ENCODE measurements at places on chromosomes 2 and 18.
A peak's percentile ranks its signal among the peaks of the same experiment; 100 is the strongest.

- DNase-seq: no peak
These were observed 65.1 kb downstream of the SMIM21 start for GRCh38 chr18:75362435-75362834.

DNA sequence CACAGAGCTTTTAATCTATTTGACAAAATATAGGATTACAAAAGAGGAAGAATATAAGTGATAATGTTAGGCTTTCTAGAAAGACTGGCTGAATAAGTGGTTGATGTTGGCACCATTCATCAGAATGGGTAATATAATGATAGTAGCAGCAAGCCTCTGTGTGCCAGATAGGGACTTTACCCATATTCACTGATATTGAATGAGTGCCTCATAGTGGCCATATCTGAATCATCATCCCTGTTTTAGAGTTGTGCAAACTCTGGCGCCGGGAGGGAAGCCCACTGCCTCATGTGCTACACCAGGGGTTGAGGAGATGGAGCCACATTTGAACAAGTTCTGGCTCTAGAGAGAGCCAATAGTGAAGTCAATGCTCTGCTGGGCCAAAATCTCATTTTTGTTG, 368.7 kb upstream of the CRIM1 start:
- no peak for DNase-seq

GRCh38 chr2:3595985-3596384, 1.1 kb downstream of the COLEC11 start:
- no peak for DNase-seq

- DNase-seq: no peak
These were observed 23.7 kb downstream of the CCDC88A start for GRCh38 chr2:55395724-55396605.

- DNase-seq: no peak
These were observed 2.5 kb upstream of the PLA2R1 start for GRCh38 chr2:160064916-160065315.

DNA sequence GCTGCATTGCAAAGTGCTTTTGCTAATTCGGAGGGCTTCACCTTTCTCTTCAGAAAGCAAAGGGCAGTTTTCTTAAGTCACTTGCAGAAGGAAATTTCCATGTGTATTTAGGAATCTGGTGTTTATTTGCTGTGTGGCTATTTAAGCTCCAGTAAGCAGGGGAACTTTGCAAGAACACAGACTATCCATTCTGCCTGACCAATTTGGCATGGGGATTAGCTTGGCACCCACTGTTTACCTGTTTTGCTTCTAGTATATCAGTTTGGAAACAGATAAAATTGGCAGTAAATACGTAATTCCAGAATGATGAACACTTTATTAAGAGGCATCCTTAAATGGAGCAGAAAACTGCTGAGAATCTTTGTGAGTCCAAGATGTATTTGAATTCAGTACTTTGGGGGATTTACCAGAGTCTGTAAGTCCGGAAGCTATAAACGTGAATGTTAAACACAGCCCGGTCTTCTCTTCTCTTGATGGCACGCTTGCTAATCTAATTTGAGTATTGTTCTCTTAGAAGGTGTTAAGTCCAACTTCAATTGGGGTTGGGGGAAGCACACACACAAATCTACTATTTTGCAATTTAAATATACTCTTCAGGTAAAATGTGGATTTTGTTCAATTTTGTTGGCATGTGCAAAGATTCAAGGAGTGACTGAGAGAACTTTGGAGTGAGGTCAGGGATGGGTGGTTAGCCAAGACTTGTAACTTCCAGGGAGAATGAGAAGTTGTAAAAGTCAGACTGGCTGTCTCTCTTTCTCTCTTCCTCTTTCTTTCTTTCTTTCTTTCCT, 650 bp downstream of the ACKR3 start:
- DNase-seq: no peak

- DNase-seq: no peak
These were observed 2135.6 kb upstream of the CELF4 start for GRCh38 chr18:39701055-39701783.

GRCh38 chr2:123771928-123772632, 253.0 kb upstream of the CNTNAP5 start:
- DNase-seq: no peak

- no peak for DNase-seq
These were observed 289.3 kb upstream of the ZSWIM2 start for GRCh38 chr2:187138265-187138664.

GRCh38 chr2:181189951-181190350, 209.5 kb downstream of the UBE2E3 start:
- no peak for DNase-seq

DNA sequence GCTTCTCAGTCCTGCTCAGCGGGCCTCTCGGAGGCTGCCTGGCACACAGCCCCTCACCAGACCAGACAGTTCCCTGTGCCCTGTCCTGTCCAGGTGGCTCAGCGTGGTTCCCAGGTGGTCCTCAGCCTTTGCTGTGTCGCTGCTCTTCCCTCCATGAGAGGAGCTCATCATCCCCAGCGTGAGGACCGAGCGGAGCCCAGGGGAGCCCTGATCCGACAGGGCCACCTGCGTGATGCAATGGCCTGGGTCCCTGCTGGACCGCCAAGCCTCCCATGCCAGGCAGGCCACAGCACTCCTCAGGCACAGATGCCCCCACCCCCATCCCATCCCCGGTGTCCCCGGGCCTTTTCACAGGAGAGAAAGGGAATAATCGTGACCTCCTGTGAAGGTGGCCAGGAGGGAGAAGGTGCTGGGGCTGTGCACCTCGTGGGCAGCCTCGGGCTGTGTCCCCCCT, 4.3 kb downstream of the GPC1 start:
- DNase-seq: no peak

DNA sequence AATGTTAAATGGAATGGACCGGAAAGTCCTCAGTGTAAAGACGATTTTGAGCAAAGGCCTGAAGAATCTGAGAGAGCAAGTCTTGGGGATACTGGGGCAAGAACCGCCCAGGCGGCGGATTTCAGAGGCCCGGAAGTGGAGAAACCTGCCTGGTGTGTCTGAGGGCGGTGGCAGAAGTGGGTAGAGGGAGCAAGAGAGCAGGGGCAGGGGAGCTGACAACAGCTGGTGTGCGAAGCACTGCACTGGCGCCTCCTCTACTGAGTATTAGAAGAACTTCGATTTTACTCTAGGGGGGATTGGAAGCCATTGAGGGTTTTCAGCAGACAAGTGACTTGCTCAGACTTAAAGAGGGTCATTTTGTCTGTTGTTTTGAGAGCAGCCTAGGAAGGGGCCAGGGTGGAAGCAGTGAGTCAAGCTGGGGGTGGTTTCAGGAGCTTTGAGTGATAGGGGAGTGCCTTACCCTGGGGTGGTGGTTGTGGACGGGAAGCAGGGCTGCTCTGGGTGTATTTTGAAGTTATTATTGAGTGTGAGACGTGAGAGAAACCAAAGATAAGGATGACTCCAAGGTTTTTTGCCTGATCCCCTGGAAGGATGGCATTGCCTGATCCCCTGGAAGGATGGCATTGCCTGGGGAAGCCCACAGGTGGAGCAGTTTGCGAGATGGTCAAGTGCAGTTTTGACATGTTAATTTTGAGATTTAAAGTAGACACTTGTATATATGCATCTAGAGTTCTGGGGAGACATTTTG, 52.5 kb downstream of the ZNF236 start:
- no peak for DNase-seq

GRCh38 chr2:206336861-206337260, 62.4 kb downstream of the ZDBF2 start:
- DNase-seq: no peak

DNA sequence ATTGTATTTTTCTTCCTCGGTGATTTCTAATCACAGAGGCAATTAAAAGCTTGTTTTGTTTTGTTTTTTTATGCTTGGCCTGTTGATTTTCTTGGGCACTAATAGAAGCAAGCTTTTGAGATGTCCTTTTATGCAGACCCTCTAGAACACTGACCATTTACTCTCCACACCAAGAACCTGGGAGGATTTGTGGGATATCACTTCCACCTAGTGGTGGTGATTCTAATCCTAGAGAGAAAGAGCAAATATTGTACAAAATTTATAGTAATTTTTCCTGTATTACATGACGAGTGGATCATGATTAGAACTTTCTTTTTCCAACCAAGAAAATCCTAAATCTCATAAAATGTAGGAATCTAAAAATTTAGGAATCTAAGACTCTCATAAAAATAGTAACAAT, 23.4 kb downstream of the NEMP2 start:
- DNase-seq: no peak

GRCh38 chr2:61045999-61046398, 19.7 kb upstream of the SANBR start:
- DNase-seq: no peak

GRCh38 chr18:9736286-9736835, 28.3 kb downstream of the RAB31 start:
- DNase-seq: no peak

GRCh38 chr2:229800997-229801754, 86.8 kb upstream of the DNER start:
- peak; percentile 54 for DNase-seq

GRCh38 chr2:74577448-74577847, 22.9 kb downstream of the DOK1 start:
- DNase-seq: no peak

DNA sequence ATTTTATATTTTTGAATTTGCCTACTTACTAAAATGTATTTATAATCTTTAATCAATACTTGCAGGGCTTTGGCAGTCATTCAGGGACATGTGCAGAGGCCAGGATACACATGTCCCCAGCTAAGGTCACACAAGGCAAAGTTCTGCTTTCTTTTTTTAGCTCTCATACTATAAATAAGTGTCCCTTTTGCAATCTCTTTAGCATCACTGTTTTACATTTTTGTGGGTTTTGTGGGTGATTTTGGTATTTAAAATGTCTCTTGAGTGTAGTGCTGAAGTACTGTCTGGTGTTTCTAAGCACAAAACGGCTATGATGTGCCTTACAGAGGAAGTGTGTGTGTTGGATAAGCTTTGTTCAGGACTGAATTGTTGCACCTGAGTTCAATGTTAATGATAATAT, 309.0 kb upstream of the GULP1 start:
- DNase-seq: no peak

DNA sequence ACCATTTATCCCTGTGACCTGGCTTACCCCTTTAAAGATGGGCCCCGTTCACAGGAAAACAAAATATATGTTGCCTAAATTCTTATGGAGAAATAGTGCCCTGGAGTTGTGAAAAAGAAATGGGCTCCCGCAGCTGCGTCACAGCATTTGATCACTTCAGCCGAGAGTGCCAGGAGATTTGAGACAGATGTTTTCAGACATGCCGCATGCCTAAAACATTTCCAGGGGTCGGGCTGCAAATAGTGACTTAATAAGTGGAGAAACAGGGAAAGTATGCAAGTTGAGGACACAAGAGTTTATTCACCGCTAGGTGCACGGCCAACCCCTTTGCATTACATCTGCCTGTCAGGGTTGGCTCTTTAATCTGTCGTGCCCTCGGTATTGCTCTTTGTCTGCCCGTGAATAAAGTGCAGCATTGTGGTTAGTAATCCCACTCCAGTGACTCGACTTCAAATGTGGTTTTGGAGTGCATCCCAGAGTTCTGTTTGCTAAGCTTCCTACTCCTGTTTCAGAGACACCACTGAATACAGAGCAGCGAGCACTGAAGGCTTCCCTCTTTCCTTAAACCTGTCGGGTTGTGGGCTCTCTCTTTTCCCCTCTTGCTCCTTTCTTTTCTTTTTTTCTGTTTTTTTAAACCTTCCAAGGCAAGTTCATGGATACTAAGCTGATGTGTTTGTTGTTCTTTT, 187.5 kb downstream of the LTBP1 start:
- peak; percentile 95 for DNase-seq

DNA sequence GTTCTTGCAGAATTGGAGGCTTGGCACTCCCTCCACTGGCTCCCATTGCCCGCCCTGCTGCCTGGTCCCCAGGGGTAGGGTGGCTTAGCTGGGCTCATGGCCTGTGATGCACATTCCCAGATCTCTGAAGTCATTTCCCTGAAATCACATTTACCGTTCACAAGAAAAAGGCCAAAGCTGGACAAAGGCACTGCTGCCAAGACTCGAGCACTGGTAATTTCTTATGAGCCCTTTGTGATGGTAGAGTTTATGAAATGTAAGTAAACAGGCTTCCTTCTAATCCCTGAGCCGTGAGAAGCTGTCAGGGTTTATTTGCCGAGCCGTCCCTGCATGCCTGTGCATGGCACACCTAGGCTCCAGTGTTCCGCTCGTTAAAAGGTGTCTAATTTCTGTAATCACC, 247.2 kb upstream of the EPAS1 start:
- DNase-seq: no peak

DNA sequence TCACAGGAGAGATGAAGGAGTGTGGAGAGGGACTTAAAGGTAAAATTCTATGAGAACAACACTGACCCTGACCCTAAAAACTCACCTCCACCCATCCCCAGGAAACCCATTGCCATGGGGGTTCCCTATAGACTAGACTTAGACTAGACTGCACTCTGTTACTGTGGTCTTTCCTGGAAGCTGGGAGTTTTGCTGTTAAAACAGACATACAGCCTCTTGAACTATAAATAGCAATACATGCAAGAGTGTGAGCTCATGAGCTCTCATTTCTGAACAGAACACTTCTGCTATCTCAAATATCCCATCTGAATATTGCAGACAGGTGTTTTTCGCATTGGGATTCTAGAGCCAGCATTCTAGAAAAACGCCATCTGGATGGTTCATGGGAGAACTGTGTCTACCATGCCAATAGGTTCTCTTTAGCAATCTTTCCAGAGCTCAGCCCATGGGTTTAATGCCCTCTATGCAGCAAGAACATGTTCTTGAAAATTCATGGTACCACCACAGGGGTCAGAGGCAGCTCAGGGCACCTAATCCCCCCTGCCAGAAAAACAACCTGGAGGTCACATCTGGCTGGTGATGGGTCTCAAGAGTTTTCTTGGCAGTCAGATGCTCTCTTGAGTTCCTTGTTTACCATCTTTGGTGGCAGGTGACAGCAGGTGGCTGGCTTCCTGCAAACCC, 51.9 kb downstream of the SLC14A2 start:
- DNase-seq: no peak

DNA sequence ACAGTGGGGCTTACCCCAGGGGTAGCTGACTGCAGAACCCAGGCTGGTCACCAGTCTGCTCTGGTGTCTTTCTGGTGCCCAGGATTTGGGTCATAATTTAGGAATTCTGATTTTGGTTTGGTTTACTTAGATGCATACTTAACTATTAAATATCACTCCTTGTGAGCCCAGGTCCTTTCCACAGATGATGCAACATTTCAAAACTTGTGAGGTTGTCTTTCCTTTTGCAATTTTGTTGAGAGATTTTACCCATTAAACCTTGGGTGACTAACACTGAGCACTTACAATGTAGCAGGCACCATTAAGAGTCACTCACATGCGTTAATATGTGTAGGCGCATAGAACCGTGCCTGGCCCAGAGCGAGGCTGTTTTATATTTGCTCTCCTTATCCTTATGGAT, 61.8 kb upstream of the RPL31 start:
- DNase-seq: no peak

- DNase-seq: peak; percentile 52
These were observed 54.1 kb downstream of the FIGN start for GRCh38 chr2:163681745-163682144.

DNA sequence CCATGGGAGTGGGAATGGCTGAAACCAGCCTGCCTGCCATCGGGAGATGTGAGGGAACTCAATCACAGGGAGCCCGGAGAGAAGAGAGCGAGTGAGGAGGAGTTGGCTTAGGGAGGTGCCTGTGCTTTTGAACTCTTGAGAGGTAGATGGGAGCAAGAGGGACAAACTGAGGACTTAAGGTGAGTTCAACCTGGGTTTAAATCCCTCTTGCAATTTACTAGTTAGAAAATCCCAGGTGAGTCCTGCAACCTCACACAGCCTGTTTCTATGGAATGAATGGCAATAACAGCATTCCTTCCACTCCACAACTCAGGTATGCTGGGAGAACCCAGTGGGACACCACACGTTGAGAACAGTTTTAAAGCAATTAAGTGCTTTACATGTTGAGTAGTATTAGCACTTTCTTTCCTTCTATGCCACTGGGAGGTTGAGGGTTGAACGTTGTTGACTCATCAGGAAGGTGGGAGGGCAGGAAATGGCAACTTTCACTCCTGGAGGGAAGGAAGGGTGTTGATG, 57.3 kb downstream of the VIT start:
- no peak for DNase-seq

All from right lung (tissue), 10 donors.